ENCODE measurements at places on chromosomes 3 and 15. TPM values are rescaled to one million over a fixed set of nuclear protein-coding genes. Genes with fewer than 3 reads are reported as not detected.

DNA sequence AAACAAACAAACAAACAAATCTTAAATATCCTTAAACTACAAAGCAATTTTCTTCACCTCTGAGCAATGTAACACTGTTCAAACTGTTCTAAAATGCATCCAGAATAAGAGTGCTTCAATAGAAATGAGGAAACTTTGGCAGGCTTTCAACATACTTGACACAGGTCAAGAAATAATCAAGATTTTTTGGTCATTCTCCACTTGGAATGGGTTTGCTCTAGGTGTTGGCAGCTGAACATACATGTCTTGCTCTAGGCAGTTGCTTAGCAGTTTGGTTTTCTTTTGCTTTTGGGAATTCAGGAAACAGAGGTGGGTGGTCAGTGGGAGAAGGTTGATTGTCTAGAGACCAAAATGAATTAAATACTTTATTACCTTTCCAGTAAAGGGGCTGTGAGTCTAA, 1.4 kb upstream of the LRRC3B start:
- no peak for DNase-seq

Gene NRROS
- total RNA-seq: 8.0 TPM

- DNase-seq: no peak
Measured at GRCh38 chr15:31149088-31149505, 47.6 kb upstream of the TRPM1 start.

DNA sequence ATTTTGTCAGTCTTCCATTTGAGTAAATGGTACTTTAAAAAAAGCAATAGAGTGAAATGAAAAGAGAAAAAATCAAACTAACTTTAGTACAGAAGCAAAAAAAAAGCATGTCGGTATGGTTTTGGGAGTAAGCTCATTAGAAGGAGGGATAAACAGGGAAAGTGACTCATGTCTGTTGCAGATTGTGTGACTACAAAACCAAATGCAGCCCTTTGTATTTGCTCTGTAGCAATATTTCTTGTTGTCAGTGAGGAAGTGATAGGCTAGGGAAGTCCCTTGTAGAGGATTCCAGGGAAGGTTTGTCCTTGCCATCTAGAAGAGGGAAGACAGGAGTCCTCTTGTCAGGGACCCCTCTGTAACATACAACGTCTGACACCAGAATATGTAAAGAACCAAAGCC, 150.5 kb upstream of the POU1F1 start:
- no peak for DNase-seq

- no peak for DNase-seq
Measured at GRCh38 chr15:33742306-33742705, 226.0 kb upstream of the CHRM5 start.

- peak; percentile 32 for DNase-seq
Measured at GRCh38 chr3:127066635-127067034, 83.7 kb downstream of the PLXNA1 start.

GRCh38 chr3:153221748-153222162, 59.7 kb downstream of the RAP2B start:
- DNase-seq: peak; percentile 85

Gene DCLK3
- not detected for total RNA-seq

GRCh38 chr3:52836986-52837385, 2.2 kb upstream of the MUSTN1 start:
- no peak for DNase-seq

GRCh38 chr15:54149115-54149531, 170.9 kb downstream of the UNC13C start:
- no peak for DNase-seq

Data from posterior vena cava (tissue), 2 donors.